Activated T-cell treated with anti-CD3 and anti-CD28 coated beads, Interleukin-2, amount 50 U/mL, for 72 hours (primary cell): ENCODE measurements at places on chromosomes 5 and 9.

DNA sequence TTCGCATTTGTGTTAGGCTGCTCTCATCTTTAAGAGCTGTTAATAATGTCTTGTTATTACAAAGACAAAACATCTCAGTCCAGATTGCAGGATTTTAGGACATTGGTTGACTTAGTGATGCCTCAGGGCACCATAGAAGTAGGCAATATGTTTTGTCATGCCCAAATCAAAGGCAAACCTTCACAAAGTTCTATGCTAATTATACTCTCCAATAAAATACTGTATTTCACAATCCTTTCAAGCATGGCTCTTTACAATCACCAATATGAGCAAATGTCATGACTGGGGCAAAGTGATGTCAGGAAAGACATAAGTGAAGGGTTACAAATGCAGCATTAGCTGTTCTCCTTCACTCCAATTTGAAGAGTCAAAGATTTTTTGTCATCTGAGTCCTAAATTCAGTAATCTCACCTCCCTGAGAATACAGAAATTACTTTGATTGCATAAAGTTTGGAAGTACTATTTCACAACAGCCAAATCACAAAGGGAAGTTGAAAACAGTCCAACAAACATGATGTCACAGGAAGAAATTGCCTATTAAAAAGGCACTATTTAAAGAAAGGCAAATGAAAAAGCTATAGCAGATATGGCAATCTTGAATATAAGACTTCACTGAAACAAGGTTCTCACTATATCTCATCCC is 303.2 kb downstream of the PRR16 start:
- no peak overlapping the region for H3K27ac ChIP-seq
- no peaks in the 10 kb centered on the region for H3K4me1 ChIP-seq
- H3K27me3 ChIP-seq = no peaks in the 10 kb centered on the region
- H3K36me3 ChIP-seq = no peaks in the 10 kb centered on the region
- DNase-seq = no peak

DNA sequence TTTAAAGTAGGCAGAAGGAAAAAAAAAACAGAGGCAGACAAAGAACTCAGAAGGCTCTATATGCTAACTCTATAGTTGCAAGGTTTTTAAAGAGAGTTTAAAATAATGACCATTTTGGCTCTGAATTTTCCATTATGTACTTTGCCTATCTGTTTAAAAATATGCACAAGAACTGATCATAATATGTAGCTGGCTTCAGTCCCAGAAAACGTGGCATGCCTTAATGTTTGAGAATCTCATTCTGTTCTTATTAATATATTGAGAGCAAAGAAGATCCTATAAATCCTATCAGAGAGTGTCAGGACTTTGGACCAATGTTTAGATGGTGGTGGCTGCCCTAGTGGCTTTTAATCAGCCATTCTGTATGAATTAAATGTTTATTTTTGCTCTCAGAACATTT is 121.5 kb downstream of the JMY start:
- H3K27me3 ChIP-seq = no peaks in the 10 kb centered on the region
- peaks cover 2% of the 10 kb centered on the region for H3K36me3 ChIP-seq
- no peak overlapping the region for H3K27ac ChIP-seq
- no peak for DNase-seq

DNA sequence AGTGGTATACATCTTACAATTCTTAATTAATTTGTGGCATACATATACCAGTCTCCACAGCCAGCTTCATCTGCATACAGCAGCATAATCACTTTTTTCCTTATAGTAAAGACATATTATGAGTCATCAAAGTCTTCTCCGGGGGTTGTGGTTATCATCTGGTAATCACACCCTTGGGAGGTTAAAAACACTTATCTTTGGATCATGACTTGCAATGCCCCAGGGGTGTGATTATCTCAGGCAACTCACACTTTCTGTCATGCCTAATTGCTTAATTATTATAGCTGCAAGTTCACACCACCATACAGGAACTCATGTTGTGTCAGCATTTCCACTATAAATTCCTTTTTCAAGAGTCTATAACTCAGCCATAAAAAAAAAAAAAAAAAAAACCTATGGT is 218.4 kb downstream of the ANXA1 start:
- no peak for DNase-seq
- no peaks in the 10 kb centered on the region for H3K36me3 ChIP-seq
- no peaks in the 10 kb centered on the region for H3K4me1 ChIP-seq
- no peak overlapping the region for H3K4me3 ChIP-seq
- no peaks in the 10 kb centered on the region for H3K27me3 ChIP-seq

GRCh38 chr5:157088342-157088990 is 20.4 kb downstream of the HAVCR2 start:
- no peak overlapping the region for H3K4me3 ChIP-seq
- DNase-seq = no peak
- H3K27ac ChIP-seq = no peak overlapping the region
- H3K27me3 ChIP-seq = no peaks in the 10 kb centered on the region

DNA sequence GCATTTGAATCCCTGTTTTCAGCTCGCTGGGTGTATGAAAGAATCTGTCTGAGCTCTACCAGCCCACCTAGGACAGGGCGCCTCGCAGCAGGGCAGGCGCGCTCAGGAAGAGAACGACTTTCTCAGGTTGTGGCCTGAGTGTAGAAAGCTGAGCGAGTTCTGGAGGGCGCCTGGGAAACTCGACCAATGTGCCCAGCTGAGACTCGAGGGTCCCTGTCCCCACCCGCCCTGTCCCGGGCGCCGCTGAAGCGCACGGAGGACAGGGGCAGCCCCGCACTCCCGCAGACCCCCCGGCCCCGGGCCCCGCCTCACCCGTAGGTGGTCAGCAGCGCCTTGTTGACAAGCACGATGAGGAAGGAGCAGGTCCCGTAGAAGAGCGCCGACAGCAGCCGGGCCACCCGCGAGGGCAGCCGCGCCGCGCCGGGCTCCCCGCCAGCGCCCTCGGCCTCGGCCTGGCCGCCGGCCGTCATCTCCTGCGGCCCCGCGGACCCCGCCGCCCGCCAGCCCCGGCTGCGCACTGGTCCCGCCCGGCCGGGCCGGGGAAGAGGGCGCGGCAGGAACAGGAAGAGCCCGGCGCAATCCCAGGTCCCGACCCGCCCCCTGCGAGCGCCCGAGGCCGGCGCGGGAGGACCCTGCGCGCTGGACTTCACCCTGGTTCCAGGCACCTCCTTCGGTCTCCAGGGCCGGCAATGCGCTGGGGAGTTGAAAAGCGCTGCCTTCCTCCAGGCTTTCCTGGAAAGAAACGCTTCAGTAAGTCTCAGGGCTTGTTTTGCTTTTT is at the start of gene SLC35D2:
TSS of gene SLC35D2 (minus strand) at position 547 of the 778 bp plus-strand sequence. CDS start at position 470, 77 bp downstream.
- H3K4me1 ChIP-seq = peaks cover 23% of the 10 kb centered on the region
- H3K27ac ChIP-seq = peak within 1 kb of the TSS; percentile 91
- peak within 1 kb of the TSS; percentile 66 for H3K4me3 ChIP-seq
- peak; percentile 12 for DNase-seq
- peaks cover 17% of the 10 kb centered on the region for H3K36me3 ChIP-seq
- H3K27me3 ChIP-seq = no peaks in the 10 kb centered on the region

- no peak overlapping the region for H3K4me3 ChIP-seq
- H3K4me1 ChIP-seq = no peaks in the 10 kb centered on the region
- H3K27me3 ChIP-seq = no peaks in the 10 kb centered on the region
- H3K27ac ChIP-seq = no peak overlapping the region
- no peak for DNase-seq
Measured at GRCh38 chr5:54186912-54187445, 123.4 kb downstream of the ARL15 start.

- H3K4me3 ChIP-seq = no peak overlapping the region
- H3K36me3 ChIP-seq = peaks cover 1% of the 10 kb centered on the region
- DNase-seq = no peak
- H3K27me3 ChIP-seq = no peaks in the 10 kb centered on the region
- no peaks in the 10 kb centered on the region for H3K4me1 ChIP-seq
Measured at GRCh38 chr5:96692441-96692840, 30.3 kb downstream of the CAST start.

GRCh38 chr9:13690595-13690994 is 411.1 kb upstream of the MPDZ start:
- H3K4me1 ChIP-seq = no peaks in the 10 kb centered on the region
- H3K36me3 ChIP-seq = no peaks in the 10 kb centered on the region
- H3K27me3 ChIP-seq = no peaks in the 10 kb centered on the region
- no peak overlapping the region for H3K27ac ChIP-seq
- H3K4me3 ChIP-seq = no peak overlapping the region

- no peaks in the 10 kb centered on the region for H3K36me3 ChIP-seq
- H3K27me3 ChIP-seq = no peaks in the 10 kb centered on the region
- H3K4me1 ChIP-seq = peaks cover 18% of the 10 kb centered on the region
- no peak overlapping the region for H3K4me3 ChIP-seq
Measured at GRCh38 chr9:33225319-33226147, 14.4 kb upstream of the SPINK4 start.

DNA sequence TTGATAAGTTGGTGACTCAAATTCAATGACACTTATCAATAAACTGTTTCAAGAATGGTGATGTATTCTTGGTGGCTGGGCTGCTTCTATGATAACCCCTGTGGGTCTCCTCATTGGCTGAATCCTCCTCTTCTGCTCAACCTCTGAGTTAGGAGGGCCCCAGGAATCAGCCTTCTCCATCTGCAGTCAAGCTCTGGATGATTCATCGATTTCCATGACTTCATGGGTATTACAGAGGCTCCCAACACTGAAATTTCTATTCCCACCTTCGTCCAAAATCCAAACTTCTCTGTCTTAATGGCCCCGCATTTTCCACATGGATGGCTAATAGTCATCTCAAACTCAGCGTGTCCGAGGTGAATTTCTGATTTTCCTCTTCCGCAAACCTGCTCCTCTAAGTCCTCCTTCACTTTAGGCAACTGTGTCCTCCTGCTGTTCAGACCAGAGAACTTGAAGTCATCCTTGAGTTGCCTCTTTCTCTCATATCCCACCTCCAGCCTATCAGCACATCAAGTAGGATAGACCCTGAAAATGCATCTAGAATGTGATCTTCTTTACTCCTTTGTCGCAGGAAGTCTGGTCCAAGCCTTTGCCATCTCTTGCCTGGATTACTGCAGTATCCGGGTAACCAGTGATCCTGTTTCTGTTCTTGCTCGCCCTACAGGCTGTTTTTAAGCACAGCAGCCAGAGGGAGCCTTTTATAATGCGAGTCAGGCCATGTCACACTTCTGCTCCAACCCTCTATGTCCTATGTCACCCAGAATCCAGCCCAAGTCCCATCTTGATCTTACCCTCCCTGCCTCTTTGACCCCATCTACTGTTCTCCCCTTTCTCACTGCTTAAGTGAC is 41.4 kb upstream of the IL7R start:
- no peak overlapping the region for H3K4me3 ChIP-seq
- H3K27me3 ChIP-seq = no peaks in the 10 kb centered on the region
- DNase-seq = peak; percentile 60
- H3K4me1 ChIP-seq = peaks cover 56% of the 10 kb centered on the region
- no peak overlapping the region for H3K27ac ChIP-seq

DNA sequence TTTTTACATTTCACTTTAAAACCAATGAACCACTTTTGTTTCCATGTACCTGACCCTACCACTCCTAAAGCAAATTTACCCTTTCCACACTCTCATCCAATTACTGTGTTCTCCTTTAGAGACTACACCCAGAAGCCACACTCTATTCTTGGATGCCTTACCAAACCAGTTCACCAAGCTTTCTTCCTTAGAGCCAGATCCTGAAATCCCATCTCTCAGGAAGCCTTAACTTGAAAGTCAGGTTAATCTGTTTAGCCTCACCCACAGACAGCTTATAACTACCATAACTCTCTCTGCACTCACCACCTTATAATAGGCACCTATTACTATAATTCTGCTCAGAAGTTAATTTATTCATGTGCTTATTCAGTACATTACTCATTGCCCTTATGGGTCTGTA is 4.3 kb downstream of the CSNK1A1 start:
- no peak for DNase-seq
- peak overlapping the region; percentile 98 for H3K4me3 ChIP-seq
- H3K36me3 ChIP-seq = peaks cover 28% of the 10 kb centered on the region
- H3K4me1 ChIP-seq = peaks cover 55% of the 10 kb centered on the region

DNA sequence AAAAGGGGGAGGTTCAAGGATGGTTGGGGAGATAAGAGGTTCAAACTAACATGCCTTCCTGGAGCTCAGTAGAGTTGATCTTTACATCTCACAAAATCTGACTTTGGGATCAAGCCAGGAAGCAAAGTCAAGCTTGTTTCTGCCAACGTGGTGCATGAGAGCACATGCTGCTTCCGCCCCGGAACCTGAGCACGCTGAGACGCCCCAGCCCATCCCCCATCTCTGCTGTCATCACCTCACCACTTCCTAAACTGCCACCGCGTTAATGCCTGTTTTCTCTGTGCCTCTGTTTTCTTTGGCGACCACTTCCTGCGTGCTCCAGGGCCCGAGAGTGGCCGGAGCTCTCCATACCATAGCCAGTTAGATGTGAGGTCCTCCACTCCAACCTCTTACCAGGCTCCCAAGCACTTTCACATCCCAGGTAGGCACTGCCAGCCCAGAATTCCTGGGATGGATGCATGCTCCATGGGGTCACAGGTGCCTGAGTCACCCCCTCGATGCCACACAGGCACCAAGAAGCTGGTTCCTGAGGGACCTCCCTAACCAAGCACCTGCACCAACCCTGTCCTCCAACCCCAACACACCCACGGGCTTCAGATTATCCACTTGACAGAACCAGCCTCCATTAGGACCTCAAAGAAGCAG is 31.2 kb upstream of the AFAP1L1 start:
- H3K27me3 ChIP-seq = no peaks in the 10 kb centered on the region
- no peak overlapping the region for H3K27ac ChIP-seq
- H3K4me1 ChIP-seq = peaks cover 40% of the 10 kb centered on the region
- H3K4me3 ChIP-seq = no peak overlapping the region
- DNase-seq = peak; percentile 87

GRCh38 chr5:113608113-113608596 is 94.7 kb downstream of the YTHDC2 start:
- DNase-seq = no peak
- peaks cover 8% of the 10 kb centered on the region for H3K4me1 ChIP-seq
- peaks cover 16% of the 10 kb centered on the region for H3K27me3 ChIP-seq
- H3K36me3 ChIP-seq = no peaks in the 10 kb centered on the region
- no peak overlapping the region for H3K4me3 ChIP-seq

DNA sequence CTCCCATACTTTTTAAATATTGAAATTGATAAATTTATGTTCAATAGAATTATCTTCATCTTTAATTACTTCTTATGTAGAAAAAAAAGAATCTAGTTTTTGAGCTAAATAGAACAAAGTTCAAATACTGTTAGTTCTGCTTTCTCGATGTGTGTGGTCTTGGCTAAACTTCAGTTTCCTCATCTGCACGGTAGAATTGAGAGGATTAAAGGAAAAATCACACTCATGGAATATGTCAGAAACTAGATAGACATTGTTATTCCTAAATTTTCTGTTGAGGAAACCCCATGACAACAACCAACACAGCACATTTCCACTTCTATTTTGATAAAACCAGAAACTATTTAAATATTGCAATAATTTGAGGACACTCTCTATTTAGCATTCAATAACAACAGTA is 100.3 kb downstream of the MUSK start:
- no peaks in the 10 kb centered on the region for H3K27me3 ChIP-seq
- H3K27ac ChIP-seq = no peak overlapping the region
- no peak for DNase-seq
- H3K4me1 ChIP-seq = no peaks in the 10 kb centered on the region

- H3K36me3 ChIP-seq = no peaks in the 10 kb centered on the region
- H3K27ac ChIP-seq = no peak overlapping the region
- no peaks in the 10 kb centered on the region for H3K27me3 ChIP-seq
Measured at GRCh38 chr9:2228641-2229040, 213.5 kb downstream of the SMARCA2 start.

GRCh38 chr5:14286007-14286406 is 142.9 kb downstream of the TRIO start:
- H3K4me3 ChIP-seq = no peak overlapping the region
- no peak for DNase-seq
- no peak overlapping the region for H3K27ac ChIP-seq
- H3K4me1 ChIP-seq = no peaks in the 10 kb centered on the region
